ENCODE measurements at places on chromosomes 6 and 20.

- DNase-seq = no peak
Observed at GRCh38 chr6:5153186-5153585, 68.0 kb downstream of the PPP1R3G start.

GRCh38 chr6:87670707-87671106 lies 31.3 kb downstream of the AKIRIN2 start:
- DNase-seq = no peak

- DNase-seq = no peak
Observed at GRCh38 chr6:94215552-94215951, 796.2 kb upstream of the EPHA7 start.

DNA sequence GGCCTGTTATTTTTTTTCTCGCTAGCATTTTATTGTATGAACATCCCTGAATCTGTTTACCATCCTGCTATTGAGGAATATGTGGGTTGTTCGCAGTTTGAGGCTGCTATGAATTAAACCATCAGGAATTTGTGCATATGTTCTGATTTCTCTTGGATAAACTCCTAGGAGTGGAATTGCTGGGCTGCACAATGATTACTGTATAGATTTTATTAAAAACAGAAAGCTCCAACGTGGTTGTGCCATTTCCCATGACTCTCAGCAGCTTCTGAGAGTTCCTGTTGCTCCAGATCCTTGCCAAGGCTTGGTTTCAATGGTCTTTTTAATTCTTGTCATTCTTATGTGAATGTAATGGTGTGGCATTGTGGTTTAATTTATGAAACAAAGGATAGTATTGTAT lies 75.1 kb downstream of the EDN3 start:
- no peak for DNase-seq

- DNase-seq = no peak
Observed at GRCh38 chr20:20611167-20611566, 101.3 kb downstream of the RALGAPA2 start.

- no peak for DNase-seq
Observed at GRCh38 chr6:11639376-11640235, 102.1 kb downstream of the TMEM170B start.

DNA sequence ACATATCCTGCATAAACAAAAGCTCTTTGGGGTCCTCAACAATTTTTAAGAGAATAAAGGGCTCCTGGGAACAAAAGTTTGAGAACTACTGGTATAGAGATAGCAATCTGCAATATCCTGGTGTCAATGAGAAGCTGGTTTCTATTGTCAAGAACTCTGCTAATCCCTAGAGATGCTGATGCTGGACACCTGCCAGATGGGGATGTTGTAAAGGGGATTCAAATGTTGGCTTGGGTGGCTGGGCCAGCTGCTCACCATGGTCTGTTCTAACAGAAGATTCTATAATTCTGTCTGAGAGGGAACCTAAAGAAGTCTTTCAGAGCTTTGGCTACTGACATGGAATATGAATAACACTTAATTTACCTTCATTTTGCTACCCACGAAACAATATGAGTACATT lies 137.8 kb downstream of the BTBD9 start:
- DNase-seq = no peak

DNA sequence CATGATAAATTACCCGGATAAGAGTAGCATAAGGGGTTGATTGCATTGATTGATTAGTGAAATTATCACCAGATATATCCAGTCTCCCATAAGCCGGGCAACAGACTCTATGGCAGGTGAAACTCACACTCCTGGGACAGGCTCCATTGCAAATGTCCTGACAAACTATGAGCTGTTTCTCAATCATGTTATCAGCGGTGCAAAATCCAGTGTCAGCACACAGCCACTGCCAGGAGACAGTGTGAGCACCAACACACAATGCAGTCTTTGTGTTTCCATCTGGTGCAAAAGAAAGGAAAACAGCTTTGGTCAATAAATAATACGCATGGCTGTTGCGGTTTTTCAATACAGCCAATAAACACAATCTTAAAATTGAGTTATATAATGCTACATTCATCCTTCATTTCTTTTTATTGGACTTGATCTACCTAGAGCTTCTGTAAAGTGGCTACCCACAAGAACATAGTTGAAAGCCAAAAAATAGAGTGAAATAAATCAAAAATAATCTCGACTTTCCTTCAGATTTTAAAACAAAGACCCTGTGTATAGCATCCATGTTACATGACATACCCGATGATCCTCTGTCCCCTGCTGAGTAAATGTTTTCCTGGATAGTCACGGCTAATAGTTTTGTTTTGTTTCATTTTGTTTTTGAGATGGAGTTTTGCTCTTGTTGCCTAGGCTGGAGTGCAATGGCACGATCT lies 64.3 kb upstream of the AFDN start:
- DNase-seq = no peak

DNA sequence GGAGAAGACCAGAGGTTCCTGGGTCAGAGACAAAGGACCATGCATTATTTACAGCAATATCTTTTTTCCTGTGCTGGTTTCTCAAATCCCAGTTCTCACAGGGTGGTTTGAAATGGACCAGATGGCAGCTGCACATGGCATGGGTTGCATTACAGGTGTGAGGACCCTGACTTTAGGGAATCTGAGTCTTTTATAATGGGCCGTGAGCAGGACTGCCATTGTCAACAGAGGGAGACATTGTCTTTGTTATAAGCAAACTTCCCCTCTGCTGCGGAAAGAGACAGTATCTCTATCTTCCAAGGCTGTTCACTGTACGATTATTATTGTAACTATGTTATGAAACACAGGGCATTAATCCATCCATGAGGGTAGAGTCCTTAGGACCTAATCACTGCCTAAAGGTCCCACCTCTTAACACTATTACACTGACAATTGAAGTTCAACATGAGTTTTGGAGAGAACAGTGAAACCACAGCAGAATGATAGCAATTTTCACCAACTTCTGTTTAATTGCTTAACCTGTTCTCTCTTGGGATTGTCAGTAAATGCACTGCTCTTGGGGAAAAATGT lies 156.1 kb upstream of the AGPAT4 start:
- DNase-seq = no peak

DNA sequence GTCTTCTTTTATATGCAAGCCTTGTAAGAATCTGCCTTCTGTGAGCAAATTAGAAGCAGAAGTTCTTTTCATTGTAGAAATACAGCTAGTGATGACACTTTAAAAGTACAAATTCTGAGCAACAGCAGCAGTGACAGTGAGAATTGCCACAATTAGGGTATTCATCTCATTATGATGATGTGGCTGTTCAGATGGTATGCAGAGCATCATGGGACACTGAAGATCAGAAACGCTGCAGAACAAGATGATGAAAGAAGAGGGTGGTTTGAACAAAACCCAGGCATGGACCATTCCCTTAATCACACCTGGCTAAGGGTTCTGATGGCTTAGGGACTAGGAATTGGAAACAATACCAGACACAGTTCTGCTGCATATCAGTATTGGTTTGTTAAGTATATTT lies 312.7 kb upstream of the TBX18 start:
- no peak for DNase-seq

DNA sequence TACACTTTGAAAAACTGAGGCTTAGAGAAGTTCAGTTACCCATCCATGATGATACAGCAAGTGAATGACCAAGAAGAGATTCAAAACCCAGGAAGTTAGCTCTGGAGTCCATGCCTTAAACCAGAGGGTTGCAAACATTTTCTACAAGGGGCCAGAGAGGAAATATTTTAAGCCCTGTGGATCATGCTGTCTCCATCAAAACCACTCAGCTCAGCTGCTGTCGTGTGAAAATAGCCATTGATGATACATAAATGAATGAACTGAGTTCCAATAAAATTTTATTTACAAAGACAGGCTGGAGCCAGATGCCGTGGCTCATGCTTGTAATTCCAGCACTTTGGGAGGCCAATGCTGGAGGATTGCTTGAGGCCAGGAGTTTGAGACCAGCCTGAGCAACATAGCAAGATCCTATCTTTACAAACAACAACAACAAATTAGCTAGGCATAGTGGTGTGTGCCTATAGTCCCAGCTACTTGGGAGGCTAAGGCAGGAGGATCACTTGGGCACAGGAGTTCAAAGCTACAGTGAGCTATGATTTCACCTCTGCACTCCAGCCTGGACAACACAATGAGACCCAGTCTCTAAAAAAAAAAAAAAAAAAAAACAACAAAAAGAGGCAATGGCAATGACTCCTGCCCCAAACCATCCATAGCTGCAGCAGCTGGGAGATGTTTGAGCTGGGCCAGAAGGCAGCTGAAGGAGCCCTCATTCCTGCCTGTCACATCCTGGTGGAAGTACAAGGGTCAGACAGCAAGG lies 44.1 kb upstream of the RIN2 start:
- DNase-seq = no peak

- DNase-seq = no peak
Observed at GRCh38 chr20:58749098-58749769, 56.6 kb downstream of the NPEPL1 start.

Data from activated CD4-positive, alpha-beta T cell treated with anti-CD3 and anti-CD28 coated beads, Interleukin-2, amount 50 U/mL, for 48 hours (primary cell).